ENCODE measurements at places on chromosomes 12 and 14.
A peak's percentile ranks its signal among the peaks of the same experiment; 100 is the strongest.

- no peak for DNase-seq
Observed at GRCh38 chr14:37081218-37081617, 91.2 kb downstream of the SLC25A21 start.

DNA sequence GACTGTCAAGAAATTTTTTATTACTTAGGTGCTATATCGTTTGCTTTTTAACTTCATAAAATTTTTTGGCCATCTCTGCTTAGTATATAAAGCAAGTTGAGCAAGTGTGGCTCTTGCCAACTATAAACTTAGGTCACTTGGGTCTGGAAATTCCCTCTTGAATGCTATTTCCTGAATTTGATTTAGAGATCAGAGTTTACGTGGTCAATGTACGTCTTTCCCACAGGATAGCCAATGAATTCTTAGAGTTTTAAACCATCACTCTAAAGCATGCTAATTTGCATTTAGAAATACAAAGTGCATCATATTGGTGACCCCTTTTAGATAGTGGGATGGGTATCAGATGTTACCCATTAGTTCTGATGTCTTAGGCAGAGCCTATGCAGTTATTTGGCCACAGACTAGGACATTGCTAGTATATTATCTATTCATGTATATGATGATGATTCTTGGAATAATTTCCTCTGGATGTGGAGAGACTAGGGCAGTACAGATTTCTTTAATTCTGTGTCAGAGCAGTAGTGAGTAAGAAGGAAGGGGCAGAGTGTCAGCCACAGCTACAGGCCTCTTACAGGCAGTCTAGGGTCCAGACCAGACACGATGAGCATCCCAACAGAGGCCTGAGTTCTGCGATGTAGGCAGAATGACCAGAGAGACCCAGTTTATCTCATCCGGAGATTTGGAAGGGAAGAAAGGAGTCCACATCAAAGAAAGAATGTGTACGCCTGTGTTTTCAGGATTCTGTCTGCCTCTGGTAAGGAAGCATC lies 30.3 kb downstream of the SCN8A start:
- no peak for DNase-seq

DNA sequence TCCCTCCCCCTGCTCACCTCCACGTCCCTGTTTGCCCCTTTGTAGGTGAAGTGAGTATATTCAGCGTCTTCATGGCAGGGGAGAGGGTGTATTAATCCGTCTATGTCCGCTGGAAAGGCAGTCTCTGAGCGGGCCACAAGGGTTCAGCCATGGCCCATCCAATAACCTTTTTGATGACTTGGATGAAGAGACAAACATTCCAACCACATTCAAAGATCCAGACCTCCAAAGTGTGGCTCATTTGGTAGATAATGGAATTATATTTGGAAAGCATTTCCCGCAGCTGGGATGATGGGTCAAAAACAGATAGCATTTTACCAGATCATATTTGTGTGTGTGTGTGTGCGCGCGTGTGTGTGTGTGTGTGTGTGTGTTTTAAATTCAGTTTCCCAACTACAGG lies 345.9 kb downstream of the DPF3 start:
- no peak for DNase-seq

- DNase-seq: peak; percentile 62
Observed at GRCh38 chr14:38866461-38866860, 236.6 kb downstream of the SEC23A start.

DNA sequence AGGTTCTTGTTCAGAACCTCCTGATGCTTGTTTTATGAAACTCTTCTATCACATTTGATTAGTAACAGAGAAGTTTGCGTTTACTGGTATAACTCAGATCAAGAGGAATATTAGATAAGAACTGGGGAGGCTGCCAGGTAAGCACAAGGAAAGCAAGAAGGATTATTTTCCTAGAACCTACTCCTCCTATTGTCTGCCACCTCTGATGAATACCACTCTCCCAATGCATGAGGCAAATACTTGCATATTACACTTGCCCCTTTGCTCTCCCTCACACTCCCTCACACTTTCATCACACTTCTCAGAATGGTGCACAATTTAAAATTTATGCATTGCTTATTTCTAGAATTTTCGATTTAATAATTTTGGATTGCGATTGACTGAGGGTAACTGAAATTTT lies 43.6 kb downstream of the LIN7A start:
- no peak for DNase-seq

- DNase-seq: no peak
Observed at GRCh38 chr14:24958271-24958670, 91.7 kb downstream of the STXBP6 start.

GRCh38 chr12:81261508-81262207 lies 183.8 kb downstream of the ACSS3 start:
- DNase-seq: no peak

GRCh38 chr14:22588526-22589095 lies 413 bp downstream of the DAD1 start:
- no peak for DNase-seq

- DNase-seq: no peak
Observed at GRCh38 chr14:93749076-93749420, 39.2 kb downstream of the PRIMA1 start.

DNA sequence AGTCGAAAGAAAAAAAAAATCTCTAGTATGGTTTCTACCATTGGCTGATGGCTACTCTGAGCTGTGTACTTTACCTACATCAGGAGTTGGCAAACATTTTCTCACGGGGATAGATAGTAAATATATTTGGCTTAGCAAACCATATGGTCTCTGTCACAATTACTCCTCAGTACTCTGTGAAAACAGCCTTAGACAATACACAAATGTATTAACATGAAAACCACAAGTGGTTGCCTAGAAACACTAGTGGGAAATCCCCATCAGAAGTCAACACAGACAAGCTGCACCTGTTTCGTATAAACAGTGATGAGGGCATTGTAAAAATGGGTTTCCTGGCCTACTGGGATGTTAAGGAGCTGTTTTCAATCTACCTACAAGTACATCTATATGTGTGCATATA lies 84.6 kb upstream of the NAV3 start:
- DNase-seq: peak; percentile 80

GRCh38 chr12:325906-326305 lies 63.2 kb downstream of the KDM5A start:
- DNase-seq: no peak

DNA sequence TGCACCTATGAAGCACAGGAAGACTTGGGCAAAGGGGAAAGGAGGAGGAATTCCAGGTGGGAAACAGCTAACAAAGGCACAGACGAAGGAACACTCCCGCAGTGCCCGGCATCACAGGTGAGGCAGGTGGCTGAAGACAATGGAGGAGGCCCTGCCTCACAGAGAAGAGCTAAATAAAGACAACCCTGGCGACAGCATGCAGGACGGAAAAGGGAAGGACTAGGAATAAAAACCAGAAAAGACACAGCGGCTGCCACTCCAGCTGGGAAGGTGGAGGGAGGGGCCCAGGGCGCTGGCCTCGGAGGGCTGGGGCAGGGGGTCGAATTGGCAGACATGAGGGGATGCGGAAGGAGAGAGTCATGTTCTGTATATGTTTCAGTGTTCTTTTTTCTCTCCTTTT lies 43.0 kb upstream of the ANO2 start:
- DNase-seq: no peak

GRCh38 chr14:65238456-65238855 lies 136.1 kb upstream of the MAX start:
- DNase-seq: no peak

DNA sequence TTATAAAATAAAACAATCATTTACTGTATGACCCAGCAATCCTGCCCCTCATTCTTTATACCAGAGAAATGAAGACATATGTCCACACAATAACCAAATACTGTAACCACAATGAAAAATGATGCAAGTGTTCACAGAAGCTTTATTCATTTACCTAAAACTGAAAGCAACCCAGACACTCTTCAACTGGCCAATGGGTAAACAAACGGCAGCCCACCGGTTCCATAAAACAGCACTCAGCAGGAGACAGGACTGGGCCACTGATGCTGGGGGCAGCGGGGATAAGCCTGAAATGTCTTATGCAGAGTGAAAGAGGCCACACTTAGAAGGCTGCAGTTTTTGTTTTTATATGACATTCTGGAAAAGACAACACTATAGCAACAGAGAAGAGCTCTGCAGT lies 15.1 kb downstream of the DDX51 start:
- no peak for DNase-seq

DNA sequence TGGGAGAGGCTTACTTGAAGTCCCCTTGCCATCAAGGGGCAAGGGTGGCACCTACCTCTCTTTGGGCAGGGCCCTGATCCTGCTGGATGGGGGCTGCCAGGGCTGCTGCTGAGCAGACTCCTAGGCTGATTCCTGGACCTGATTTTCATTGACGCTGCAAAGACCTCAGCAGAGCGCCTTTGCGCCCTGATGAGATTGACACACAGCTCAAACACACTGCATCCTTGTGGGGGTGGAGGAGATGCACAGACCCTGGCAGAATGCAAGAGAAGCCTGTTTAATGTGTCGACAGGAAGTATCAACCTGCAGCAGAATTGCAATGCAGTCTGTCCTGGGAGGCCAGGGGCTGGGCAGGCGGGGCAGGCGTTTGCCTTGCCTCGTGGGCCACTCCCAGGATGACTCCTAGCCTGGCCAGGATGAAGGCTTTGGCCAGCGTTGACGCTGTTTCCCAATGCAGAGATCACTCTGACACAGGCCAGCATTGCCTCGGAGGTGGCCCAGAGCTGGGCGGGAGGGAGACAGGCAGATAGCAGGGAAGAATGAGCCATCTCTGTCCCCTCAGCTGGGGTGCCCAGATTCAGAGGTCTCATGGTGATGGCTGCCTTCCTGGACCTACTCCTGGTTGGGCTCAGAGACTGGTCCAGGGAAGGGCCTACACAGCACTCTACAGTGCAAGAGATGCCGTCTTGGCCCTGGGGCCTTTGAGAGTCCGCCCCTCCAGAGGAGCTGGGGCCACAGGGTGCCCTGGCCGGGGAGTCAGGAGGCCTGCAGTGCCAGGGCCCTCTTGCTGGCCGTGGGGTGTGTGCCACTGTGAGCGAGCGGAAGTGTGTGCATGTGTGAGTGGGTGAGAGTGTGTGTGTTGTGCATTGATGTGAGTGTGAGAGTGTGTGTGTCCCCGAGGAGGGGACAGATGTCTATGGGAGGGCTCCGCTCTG lies 108.3 kb downstream of the KIF26A start:
- DNase-seq: no peak

DNA sequence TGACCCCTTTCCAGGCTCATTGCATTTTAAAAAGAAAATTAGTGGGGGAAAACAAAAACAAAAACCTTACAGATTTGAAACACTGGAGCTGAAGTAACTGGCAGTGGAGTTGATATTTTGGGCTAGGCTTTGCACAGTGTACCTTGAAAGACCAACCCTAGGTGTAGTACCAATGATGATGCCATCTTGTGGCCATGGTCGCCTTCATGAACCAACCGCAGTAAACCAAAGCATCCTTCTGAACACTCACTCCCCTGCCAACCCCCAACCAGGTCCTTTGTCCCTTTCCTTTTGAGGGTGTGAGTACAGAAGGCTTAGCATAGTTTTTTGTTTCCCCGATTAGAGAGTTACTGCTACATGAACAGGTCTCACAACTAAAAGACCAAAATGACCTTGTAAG lies 5.9 kb downstream of the TOMM20L start:
- DNase-seq: no peak

GRCh38 chr14:72605096-72605920 lies 288.6 kb downstream of the DPF3 start:
- no peak for DNase-seq

DNA sequence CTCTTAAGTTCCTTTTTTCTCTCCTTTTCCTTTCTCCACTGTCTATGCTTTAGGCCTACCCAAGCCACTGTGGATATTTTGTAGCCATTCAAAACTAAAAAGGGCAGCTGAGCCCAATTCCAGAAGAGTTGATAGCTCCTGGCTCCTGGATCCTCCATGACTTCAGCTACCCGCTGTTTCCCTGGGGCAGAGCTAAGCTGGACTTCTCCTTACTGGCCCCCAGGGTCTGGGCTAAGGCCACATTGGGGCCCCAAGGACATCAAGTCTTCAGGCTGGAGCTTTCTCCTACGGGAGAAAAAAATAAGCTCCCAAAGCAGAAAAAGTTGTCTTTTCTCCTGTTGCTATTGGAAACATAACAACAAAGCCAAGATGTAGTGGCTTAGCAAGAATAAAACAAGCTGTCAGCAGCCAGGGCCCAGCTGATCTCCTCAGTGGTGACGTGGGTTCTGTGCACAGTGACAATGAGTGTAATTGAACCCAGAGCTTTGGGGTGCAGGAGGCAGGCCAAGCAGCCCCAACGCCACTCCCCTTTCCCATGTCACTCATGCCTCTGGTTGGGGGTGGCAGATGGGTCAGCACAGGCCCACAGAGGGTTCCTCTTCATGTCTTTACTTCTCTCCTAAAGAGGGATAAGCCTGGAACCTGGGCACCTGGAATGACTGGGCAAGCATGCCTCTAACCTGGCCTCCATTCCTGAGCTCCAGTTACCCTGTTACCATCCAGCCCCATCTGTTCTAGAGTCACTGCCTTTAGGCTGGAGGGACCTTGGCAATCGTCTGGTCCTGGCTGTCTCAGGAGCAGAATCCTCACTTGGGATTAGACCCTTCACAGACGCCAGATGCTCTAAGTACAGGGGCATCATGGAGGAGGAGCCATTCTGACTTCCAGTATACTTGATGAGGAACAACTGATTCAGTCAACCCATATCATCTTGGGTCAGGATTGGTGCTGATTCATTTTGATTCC lies 171.2 kb downstream of the ZFP36L1 start:
- no peak for DNase-seq

- no peak for DNase-seq
Observed at GRCh38 chr14:75604979-75605851, 26.8 kb downstream of the FLVCR2 start.

DNA sequence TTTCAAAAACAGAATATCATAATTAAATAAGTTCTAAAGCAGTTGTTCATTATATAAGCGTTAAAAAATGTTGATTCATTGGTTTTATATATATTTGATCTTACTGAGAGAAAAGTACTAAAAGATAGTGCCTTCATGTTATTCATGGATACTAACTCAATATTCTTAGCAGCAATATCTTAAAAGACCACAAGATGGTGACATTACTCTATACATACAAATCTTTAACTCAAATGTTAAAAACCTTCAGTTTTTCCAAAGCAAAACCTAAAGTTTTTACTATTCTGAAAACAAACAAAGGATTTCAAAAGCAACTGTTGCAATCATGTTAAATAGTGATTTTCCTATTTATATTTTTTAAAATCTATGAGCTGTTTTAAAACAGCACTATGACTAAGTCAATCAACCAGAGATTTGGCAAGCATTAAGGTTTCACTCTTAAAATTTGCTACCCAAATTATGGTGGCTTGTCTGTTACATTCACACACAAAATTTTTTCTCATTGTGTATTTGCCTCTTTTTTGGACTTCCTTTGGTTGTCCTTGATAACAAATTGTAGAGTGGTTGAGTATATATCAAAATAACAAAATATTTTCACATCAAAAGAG lies 50.1 kb upstream of the RERGL start:
- no peak for DNase-seq

GRCh38 chr14:106107703-106108102 lies 581.3 kb downstream of the TMEM121 start:
- DNase-seq: no peak
